ENCODE measurements at places on chromosomes 1 and 21.

GRCh38 chr1:158153746-158154444 is 26.8 kb upstream of the CD1D start:
- no peak for DNase-seq

DNA sequence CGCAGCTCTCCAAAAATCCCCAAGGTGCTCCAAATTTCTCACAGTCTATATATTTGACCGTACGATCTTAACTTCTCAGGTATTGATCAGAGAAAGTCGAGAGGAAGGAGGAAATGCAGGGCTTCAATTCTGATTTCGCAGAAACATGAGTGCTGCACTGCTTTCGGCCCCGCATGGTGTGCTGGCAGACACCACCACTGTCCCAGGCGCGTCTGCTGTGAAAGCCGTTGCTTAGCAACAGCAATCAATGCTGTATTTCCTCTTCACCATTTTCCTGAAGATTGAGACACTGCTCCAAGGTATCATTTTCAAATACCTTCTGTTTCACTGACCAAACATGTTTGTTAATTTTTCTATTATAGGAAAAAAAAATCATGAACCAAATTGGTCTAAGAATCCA is 296.3 kb downstream of the SMYD3 start:
- DNase-seq = no peak

DNA sequence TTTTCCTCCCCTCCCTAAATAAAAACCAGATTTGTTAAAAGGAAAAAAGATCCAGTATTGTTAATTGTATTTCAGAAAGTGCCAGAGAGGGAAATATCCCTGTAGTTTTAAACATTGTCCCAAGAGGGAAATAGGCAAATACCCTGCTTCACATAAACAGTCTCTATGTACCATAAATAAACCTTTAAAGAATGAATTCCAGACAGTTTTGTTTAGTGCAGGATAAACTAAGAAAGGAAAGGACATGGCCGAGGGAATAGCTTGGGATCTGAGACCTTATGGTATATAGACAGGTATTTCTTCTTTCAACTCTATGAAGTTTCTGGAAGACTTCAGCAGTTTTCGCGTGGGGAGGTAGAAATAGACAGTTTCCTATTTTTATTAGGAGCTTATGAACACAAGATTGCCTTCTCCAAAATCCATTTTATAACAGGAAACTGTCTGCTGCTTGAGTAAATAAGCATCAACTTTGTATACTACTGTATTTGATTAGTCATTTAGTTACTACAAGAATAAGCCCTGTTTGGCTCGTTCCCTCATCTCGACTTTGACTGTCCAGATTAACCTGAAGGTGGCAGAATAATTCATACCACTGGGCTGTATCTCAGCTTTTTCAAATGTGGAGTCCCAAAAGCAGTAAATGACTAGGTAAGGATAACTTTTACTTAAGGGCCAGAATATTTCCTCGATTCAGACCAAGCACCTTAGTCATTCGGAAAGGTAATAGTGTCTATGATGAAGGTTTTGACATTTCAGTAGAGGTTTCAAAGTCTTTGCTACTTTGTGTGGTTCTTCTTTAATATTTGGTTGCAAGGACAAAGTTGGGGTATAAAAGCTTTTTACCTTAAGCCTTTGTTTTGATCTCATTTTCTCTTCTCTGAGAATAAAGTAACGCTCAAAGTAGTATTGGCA is 177.5 kb downstream of the VPS13D start:
- peak; percentile 15 for DNase-seq

GRCh38 chr21:14926186-14926585 is 138.6 kb downstream of the NRIP1 start:
- DNase-seq = no peak

DNA sequence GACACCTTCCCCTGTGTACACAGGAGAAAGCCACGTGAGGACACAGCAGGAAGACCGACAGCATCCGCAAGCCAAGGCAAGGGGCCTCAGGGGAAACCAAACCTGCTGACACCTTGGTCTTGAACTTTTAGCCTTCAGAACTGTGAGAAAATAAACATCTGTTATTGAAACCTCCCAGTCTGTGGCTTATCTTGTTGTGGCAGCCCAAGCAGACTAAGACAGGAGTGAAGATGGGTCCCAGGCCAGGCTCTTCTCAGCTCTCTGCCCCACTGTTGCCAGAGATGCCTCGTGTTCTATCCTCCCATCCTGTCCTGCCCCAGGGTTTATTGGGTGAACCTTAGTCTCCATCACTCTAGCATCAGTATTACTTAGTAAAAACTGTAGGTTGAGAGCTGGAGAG is 236.3 kb downstream of the MATN1 start:
- no peak for DNase-seq

DNA sequence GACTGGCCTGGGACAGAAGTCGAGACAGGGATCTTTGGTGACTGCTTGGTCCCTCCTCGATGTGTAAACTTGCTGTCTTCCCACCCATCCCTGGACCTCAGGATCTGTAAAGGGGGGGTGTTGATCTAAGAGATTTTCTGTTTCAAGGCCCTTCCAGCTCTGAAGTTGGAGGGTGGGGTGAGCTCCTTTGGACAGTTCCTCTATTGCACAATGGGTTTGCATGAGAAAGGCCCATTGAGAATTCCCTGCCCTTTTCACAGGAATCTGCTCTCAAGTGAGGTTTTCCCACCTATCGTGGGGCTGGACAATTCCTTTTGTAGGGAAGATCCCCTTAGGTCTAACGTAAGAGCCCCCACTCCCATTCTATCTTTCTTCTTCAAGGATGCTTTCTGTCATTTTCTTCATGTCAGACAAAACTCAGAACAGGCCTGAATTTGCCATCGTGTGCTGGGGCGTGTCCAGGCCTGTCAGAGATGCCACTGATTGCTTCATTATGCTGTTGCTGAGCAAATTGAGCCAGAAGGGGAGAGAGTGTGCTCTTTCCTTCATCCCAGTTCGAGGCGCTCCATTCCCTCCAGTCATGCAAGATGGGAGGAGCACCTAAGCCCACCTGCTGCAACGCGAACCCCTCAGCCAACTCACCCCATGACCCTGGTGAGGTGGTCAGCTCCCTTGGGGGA is 149.9 kb upstream of the IGSF21 start:
- no peak for DNase-seq

GRCh38 chr1:7335224-7335879 is 435.7 kb upstream of the VAMP3 start:
- DNase-seq = no peak

DNA sequence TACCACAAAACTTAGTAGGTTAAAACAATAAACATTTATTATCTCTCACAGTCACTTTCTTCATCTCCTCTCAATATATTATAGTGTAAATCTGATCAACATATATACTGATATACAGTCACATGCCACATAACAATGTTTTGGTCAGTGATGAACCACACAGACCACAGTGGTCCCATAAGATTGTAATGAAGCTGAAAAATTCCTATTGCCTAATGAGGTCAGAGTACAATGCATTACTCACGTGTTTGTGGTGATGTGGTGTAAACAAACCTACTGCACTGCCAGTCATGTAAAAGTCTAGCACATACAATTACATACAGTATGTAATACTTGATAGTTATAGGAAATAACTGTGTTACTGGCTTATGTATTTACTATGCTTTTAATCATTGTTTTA is 30.1 kb downstream of the OLFML3 start:
- no peak for DNase-seq

- DNase-seq = no peak
These were observed 3.2 kb upstream of the NADK start for GRCh38 chr1:1781526-1781903.

- no peak for DNase-seq
These were observed 144.0 kb downstream of the KCNH1 start for GRCh38 chr1:210989905-210990304.

DNA sequence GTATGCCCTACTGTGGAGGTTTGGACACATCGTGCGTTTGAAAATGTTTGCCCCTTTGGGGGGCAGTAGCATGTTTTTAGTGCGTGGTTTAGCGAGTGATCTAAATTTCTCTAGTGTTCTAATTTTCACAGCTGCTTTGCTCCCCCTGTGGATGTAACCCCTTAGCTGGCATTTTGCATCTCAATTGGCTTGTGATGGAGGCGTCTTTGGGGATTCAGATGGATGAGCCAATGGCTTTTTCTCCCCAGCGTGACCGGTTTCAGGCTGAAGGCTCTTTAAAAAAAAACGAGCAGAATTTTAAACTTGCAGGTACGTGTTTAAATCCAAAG is 836 bp downstream of the CDC7 start:
- DNase-seq = no peak

DNA sequence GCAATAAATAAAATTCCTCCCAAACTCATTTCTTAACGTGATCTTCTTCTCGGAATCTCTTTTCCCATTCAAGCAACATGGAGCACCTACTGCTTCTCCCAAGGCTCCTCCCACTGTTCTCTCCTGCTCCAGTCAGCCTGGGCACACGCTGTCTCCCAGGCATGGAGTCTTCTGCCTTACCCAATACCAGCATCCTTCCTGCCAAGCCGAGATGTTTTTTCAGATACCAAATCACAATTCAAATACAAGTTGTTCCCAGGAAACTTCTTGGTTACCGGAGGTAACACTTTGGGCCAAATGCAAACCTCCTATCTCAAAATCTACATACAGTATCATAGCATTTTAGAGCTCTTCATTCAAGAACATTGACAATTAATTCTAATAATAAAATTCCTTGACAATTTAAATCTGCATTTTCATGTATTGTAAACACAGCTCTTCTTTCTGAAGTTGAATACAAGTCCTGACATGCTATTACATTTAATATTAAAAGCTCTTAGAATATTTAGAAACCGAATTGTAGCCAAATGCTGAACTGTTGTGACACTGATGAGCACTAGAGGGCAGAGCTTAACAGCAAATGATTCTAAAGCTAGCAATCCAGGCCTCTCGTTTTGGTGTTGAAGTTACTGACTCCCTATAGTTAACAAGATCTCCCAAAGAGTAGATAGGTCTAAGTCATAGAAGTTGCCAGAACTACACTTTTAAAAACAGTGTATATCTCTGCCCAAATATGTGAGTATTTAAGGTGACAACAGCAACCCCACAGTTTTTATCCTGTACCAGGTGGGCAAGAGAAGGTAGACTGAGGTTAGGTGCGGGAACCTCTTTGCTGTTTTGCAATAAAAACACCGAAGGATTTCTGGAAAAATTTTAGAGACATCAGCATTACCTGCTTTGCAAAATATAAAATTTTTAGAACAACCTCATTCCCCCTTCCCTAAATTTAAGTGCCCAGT is 52.3 kb downstream of the BCAR3 start:
- peak; percentile 77 for DNase-seq

- peak; percentile 88 for DNase-seq
These were observed 68.9 kb downstream of the DMAP1 start for GRCh38 chr1:44281962-44282703.

DNA sequence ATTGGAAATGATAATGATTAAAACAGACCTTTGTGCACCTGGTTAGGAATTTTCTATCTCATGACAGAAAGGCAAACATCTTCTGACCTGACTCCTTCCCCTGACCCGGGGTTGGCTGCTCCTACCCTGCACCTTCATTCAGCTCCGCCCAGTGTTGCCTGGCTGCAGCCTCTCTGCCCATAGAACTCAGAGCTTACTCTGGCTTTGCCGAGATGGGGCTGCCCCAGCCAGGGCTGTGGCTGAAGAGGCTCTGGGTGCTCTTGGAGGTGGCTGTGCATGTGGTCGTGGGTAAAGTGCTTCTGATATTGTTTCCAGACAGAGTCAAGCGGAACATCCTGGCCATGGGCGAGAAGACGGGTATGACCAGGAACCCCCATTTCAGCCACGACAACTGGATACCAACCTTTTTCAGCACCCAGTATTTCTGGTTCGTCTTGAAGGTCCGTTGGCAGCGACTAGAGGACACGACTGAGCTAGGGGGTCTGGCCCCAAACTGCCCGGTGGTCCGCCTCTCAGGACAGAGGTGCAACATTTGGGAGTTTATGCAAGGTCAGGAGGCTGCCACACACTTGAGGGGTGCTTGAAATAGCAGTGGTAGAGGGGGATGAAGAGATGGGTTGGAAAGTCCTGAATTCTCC is at the start of gene DIO1:
DIO1 (plus strand) TSS at position 189 of the 638 bp plus-strand sequence; CDS start at position 213, 24 bp downstream.
- no peak for DNase-seq

DNA sequence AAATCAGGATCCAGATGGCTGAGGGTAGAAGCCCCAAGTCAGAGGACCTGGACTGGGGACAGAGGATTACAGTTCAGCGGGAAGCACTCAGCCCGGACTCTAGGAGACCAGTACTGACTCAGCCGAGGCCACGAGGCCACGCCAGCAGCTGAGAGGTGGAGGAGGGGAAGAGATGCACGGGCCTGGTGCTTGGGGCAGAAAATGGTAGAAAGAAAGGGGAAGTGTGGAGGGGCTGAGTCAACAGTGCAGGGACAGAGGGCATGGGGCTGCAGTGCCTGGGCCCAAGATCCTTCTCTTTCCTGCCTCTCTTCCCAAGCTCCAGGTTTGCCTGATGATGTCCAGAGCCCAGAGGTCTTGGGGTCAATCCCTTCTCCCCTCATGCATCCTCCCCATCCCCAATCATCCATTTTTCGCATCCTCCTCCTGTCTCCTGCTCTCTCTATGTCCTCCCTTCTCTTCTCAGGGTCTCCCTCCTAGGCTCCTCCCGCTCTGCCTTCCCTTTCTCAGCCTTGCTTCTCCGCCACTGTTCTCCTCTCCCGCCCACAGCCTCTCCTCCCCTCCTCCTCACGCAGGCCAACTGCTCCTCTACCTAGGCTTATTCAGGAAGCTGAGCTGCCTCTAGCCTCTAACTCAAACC is 7.7 kb downstream of the ARHGEF2 start:
- DNase-seq = peak; percentile 95

GRCh38 chr1:5959087-5959486 is 33.1 kb downstream of the NPHP4 start:
- no peak for DNase-seq

- DNase-seq = no peak
These were observed 279.6 kb downstream of the GRIK1 start for GRCh38 chr21:29660047-29660720.

- DNase-seq = no peak
These were observed 50.8 kb upstream of the ECE1 start for GRCh38 chr1:21341022-21341421.

DNA sequence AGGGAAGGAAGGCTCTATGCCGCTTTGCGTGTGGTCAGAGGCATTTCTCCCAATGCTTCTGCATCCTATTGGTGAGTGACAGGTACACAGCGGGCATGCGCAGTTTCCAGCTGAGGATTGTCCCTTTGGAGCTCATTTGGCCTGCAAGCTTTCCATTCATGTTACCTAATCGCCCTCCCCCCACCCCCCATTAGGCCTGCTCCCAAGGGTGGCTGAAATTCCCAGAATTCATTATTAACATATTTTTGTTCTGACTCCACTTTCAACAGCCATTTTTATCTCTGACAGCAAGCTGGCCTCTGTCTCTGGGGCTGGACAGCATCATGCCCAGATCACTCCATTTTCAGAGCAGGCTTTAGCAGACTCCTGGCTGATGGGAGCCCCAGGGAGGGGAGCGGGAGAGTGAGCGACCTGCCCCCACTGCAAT is 25.6 kb downstream of the MIS18A start:
- no peak for DNase-seq

DNA sequence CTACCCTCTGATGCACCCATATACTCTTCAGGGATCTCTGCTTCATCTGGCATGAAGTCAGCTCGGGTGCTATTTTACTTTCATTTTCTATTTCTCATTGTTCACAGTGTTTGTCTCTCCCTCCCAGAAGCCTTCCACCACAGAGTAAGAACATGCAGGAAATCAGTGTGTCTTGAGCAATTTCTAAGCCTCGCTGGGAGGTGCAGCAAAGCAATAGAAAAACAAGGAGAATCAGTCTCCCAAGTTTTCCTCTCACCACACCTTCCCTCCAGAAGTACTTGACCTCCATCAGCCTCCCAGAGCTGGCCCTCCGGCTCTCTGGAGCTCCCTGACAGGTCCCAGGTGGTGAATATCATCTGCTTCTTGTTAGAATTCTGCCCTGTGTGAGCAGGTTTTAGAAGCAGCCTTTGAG is 594.7 kb upstream of the CAMK1G start:
- DNase-seq = peak; percentile 14

Data from inflammatory macrophage (primary cell).